ENCODE measurements at places on chromosomes 16 and 17.

GRCh38 chr17:78416791-78417530, 38.5 kb downstream of the PGS1 start:
- DNase-seq, result peak; percentile 13

DNA sequence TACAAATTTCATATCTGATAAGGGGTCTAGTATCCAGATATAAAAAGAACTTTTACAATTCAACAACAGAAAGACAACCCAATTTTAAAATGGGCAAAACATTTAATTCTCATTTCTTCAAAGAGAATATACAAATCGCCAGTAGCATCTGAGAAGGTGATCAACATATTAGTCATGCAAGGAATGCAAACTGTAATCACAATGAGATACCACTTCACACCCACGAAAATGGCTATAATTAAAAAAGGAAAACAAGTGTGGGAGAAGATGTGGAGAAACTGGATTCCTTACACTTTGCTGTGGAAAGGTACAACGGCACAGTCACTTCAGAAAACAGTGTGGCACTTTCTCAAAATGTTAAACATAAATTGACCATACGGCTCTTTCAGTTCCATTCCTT, 168.2 kb downstream of the VPS53 start:
- no peak for DNase-seq

- no peak for DNase-seq
Observed at GRCh38 chr17:65099941-65100315, 37.2 kb upstream of the RGS9 start.

- no peak for DNase-seq
Observed at GRCh38 chr17:81701288-81702071, 1.7 kb upstream of the MRPL12 start.

DNA sequence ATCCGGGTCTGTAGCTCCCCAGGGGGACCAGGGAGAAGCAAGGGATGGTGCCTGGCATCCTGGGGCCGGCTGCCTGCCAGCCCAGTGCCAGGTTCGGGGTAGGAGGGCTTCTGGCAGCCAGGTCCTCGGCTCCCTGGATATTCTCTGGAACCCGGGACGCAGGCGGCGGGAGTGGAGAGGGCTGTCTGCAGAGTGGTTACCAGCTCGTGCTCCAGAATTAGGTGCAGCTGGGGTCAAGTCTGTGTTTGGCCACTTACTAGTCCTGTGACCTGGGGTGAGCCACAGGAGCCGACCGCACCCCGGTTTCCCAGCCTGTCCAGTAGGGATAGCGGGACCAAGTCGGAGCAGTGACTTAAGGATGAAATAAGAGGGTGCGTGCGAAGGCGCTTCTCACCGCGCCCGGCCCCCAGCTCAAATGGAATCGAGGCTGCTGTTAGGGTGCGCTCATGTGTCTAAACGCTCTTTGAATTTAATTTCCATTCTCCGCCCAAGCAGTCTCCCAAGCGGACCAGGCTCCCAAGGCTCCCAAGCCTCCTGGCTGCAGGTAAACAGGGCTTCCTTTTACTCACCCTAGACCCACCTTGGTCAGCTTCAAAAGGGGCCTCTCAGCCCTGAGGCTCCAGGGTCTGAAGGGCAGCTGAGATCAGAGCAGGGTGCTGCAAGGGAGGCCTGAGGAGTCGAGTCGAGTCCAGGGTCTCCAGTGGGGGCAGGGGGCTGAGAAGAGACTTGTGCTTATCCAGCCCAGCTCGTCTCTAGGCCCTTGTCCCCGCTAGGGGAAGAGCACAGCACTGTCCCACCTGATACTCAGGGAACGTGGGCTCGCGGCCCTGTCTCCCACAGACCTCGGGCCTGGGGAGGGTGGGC, 28.3 kb upstream of the ZNF469 start:
- no peak for DNase-seq

DNA sequence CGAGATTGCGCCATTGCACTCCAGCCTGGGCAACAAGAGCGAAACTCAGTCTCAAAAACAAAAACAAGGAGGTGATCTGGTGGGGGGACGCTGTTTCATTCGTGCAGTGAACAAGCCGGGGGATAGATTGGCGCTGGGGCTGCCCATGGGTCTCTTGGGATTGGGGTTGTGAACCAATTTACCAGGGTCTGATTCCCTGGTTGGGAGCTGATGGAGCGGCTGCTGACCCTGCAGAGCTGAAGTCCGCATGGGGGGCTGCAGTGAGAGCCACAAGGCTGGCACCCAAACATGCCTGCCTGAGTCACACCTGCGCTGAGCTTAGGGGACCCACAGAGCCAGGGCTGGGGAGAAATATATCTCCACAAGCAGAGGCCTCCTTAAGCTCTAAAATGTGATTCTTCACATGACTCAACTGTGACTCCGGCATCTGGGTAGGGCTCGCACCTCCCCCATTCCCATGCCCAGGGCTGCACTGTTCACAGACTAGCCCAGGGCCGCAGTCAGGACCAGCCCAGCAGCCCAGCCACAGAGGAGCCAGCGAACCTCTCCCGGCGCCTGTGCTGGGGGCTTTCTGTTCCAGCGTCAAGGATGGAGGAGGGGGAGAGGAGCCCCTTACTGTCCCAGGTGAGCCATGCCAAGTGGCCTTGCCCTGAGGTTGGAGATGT, 5.0 kb downstream of the TSPAN10 start:
- DNase-seq, result no peak

DNA sequence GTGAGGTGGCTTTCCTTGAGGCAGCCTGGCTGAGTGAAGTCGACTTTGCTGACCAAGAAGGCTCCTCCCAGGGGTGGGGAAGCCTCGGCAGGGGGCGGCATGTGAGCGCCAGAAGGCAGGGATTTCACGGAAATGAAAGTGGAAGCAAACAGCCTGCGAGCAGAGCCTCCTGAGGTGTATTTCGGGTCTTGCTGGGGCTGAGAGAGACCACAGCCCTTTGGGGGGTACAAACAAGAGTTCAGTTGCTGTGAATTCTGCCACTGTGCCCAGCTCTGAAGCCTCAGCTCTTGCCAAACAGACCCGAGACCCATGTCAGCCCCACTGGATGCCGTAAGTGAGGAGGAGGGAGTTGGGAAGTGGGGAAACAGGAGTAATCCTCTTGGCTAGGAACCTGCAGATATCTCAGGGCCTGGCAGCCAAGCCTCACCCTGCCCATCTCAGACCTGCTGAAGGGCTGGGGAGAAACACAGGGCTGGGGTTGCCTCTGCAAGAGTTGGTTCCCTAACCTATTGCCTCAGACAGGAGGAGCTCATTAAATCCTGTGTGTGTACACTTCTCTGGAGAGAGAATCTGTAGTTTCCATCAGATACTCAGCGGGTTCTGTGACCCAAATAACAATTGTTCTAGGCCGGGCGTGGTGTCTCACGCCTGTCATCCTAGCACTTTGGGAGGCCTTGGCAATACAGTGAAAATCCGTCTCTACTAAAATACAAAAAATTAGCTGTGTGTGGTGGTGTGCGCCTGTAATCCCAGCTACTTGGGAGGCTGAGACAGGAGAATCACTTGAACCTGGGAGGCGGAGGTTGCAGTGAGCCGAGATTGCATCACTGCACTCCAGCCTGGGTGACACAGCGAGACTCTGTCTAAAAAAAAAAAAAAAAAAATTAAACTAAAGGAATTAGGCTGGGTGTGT, at the start of gene IFI35:
IFI35 (plus strand) TSS at position 146 of the 913 bp plus-strand sequence; CDS start at position 310, 164 bp downstream.
- no peak for DNase-seq

DNA sequence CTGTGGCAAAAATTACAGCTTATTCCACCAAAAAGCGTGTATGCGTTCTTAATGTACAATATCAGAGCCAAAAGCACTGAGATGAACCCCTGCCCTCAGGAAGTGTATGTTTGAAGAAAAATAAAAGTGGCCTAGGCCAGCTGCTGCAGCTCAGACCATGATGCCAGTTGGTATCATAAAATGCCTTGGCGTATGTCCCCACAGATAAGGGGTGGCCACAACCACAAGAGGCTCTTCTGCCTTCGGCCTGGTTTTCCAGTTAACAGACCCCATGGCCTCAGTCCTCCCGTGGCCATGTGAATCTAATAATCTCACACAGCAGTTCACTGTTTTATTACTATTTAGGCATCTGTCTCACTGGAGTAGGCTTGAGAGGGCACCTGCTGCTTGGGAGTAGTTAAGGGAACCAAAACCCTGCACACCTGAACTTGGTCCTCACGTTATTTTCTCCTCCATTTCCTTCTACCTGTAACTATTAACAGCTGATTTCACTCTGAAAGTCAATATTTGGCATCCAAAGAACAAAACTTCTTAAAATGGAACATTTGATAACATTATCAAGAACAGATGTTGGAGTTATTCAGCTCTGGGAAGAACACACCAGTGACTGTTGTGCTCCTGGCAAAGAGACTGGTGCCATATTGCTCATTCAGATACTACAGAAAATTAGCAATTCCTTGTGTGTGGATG, 34.8 kb upstream of the ERN1 start:
- no peak for DNase-seq

DNA sequence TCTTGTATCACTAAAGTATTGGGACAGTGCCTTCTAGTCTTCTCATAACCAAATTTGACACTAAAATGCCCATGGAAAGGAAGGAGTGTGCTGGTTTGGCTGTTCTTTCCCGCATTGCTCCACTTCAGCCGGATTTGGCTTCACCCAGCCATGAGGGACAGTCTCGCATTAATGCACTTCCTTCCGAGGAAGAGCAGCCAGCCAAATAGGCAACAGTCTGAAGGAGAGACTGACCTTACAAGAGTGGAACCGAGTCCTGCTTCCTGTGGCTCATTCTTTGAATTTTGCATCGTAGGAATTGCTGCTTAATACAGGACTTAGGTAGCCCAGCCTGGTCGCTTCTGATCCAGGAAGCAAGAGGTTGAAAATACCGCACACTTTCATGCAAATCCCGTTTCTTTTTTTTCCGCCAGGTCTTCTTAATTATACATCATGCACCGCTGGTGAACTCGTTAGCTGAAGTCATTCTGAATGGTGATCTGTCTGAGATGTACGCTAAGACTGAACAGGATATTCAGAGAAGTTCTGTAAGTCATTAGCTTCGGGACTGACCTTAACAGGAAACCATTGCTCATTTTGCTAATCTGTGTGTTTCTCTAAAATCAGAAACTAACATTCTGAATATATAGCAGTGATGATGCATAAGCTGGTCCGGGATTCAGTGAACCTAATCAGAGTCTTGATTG, 38.2 kb downstream of the CLEC16A start:
- DNase-seq, result no peak

GRCh38 chr17:37701496-37701898, 43.4 kb downstream of the HNF1B start:
- DNase-seq, result no peak

DNA sequence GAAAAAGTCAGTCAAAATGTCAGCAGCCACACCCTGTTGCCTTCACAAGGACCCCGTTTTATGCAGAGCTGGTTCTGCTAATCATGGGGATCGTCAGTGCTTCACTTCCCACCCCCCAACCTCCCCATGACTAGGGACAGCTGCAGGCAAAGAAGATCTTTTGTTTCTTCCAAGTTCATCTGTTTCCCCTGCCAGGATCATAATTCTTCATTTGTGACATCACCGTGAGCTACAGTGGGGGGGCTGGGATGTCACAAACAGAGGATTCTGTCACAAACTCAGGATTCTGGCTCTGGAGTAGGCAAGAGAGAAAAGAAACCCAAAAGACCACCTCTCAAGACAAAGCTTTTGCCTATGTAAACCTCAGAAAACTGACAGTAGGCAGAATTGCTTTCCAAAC, 24.7 kb downstream of the DNAJC7 start:
- DNase-seq, result no peak

DNA sequence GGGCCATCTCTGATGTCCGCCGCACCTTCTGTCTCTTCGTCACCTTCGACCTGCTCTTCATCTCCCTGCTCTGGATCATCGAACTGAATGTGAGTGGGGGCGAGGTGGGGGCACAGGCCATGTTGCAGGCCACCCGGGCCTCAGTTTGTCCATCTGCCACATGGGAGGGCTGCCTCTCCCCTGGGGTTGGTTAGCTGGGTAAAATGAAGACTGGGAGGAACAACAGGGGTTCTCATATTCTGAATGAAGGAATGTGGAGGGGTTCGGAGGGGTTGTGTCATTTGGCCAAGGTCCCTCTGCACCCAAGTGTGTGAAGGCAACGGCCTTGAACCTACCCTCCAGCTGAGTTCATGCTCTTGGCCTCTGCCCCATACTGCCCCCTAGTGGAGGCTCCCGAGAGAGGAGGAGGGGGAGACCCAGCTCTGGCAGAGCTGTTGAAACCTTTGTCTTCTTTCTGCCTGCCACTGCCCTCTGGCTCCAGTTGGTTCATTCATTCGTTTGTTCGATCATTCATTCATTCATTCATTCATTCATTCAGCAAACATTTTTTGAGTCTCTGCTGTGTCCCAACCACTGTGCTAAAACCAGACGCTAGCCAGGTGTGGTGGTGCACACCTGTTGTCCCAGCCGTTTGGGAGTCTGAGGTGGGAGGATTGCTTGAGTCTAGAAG, 11.4 kb upstream of the TCAP start:
- DNase-seq, result no peak

GRCh38 chr16:79013930-79014660, 586.4 kb downstream of the MAF start:
- no peak for DNase-seq

- DNase-seq, result no peak
Observed at GRCh38 chr17:62995377-62995885, 29.4 kb downstream of the TANC2 start.

DNA sequence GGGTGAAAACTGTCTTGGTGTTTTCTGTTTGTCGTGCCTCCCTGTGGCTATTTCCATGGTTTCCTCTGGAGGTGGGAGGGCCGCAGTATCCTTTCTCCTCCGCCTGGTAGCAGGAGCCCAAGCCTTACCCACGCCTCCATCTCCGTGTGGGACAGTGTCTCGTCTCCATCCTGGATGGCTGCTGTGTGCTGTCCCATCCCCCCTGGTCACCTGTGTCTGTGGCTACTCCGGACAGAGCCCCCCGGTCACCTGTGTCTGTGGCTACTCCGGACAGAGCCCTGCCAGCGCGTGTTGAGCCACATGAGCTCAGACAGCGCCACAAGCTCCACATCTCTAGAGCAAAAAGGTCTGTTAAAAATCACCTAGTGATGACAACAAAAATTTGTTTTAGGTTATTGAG, 198.2 kb upstream of the CHMP6 start:
- no peak for DNase-seq

- no peak for DNase-seq
Observed at GRCh38 chr17:15918661-15919259, 26.2 kb upstream of the ADORA2B start.

- DNase-seq, result no peak
Observed at GRCh38 chr16:2914233-2914632, 2.5 kb downstream of the FLYWCH1 start.

DNA sequence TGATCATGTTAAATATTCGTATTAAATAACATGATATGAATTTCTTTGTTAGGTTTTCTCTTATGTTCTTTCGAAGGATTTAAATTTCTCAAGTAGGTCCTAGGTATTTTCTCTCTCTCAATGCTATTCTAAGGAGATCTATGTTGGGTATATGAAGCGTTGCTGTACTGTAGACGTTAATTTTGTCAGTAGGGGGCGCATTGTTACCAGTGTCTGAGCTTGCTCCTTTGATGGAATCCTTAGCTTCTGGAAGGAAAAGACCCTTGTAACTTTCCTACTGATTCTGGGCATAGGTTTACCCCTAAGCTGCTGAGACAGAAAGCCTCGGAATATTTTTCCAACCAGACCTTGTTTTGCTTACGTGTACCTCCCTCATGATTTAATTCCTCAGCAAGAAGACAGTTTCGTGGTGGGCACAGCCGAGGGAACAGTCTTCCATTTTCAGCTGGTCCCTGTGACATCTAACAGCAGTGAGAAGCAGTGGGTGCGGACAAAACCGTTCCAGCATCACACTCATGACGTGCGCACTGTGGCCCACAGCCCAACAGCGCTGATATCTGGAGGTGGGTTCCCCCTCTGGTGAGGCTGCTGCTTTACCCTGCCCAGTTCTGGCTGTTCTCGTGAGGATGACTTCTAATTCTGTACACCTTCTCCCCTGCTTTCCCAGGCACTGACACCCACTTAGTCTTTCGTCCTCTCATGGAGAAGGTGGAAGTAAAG, 17.9 kb downstream of the UTP4 start:
- DNase-seq, result peak; percentile 14

GRCh38 chr17:3802461-3803307, 1.7 kb upstream of the ITGAE start:
- DNase-seq, result no peak

Data from NCI-H1436 treated with DMSO at 0.1 percent for 48 hours (cell line).